WTC11 (cell line): ENCODE measurements at places on chromosomes 13 and 19. TPM values are rescaled to one million over a fixed set of nuclear protein-coding genes. Genes with fewer than 3 reads are reported as not detected.

DNA sequence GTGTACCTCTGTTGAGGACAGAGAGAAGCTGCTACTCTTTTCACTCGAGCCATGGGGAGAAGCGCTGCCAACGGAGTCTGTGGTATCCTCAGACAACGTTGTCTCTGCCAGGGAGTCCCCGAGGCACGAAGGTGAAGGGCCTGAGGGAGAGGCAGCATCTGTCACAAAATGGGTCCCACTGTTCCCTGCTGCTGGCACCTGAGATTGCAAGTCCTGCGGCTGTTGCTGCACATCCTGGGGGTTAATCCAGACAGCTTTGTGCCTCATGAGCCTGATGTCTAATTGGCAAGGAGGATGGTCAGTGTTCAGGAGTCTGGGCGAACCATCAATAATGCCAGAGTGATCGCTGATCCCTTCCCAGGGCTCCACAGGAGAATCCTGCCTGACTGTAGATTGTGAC is 15.0 kb downstream of the RUBCNL start:
- H3K27me3 ChIP-seq, result no peaks in the 10 kb centered on the region
- no peak overlapping the region for H3K4me3 ChIP-seq

DNA sequence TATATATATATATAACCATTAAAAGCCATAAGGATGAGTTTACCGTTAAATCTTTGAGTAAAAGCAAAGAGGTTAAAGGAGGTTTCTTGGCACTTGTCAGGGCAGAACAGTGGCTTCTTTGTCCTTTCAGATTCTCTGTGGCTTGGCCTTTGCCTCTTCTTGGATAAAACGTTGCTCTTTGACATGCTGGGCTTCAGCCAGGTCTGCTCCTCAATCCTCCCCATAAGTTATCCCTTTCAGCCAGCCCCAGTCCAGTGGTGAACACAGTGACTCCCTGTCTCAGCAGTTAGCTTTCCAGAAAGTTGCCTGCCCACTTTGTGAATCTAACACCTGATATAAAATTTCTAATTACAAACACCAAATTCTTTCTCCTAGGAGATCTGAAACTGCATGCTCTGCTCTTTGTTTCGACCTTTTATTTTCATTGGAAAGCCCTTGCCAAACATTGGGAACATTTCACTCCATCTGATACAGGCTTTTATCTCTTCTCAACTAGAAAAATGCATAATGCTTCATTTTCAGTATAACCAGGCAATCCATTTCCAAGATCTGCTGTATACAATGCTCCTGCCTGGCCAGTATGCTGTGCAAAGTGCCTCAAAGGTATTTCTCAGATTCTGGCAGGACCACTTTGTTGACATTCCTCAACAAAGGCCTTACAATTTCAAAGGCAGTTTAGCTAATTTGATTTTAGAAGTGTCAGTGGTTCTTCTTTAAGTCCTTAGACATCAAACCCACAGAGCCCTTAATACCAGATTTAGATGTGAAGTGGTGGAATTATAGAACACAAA is 16.2 kb upstream of the MED4 start:
- no peak for DNase-seq
- peaks cover 6% of the 10 kb centered on the region; the same call in 1 of the 2 replicates for H3K4me1 ChIP-seq
- H3K4me3 ChIP-seq, result no peak overlapping the region
- peaks cover 7% of the 10 kb centered on the region; the same call in 1 of the 2 replicates for H3K27me3 ChIP-seq
- no peaks in the 10 kb centered on the region for H3K36me3 ChIP-seq
- no peak overlapping the region for H3K27ac ChIP-seq

DNA sequence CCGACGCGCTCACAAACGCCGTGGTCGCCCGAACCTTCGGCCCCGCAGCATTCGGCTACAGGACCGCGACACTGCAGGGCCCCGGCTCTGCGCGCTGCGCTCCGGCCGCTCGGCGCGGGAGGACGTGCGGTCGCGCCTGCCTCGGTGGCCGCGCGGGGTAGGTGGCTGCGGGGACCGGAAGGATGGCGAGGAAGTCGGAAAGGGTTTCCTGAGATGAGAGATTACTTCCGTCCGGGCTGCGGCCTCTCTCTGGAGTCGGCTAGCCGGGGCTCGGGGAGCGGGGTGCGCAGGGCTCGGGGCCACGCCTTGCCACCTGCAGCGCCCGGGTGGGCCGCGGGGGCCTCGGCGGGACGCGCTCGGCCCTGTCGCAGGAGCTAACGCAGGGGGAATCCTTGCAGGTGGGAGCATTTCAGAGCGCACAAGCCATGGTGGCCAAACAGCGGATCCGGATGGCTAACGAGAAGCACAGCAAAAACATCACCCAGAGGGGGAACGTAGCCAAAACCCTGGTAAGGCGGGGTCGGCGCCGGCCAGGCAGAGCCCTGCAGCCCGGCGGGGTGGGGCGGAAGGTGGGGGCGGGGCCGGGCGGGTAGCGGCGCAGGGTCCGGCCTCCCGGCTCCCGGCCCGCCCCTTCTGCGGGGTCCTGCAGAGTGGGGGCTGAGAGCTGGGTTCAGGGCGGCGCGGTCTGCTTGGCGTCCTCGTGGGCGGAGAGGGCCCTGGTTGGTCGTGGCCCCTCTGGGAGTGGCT is at the start of gene SERP2:
SERP2 (plus strand) TSS at position 224 of the 747 bp plus-strand sequence; CDS start at position 426, 202 bp downstream.
- H3K4me1 ChIP-seq, result peaks cover 16% of the 10 kb centered on the region
- DNase-seq, result peak; percentile 77
- H3K27me3 ChIP-seq, result peaks cover 26% of the 10 kb centered on the region

GRCh38 chr19:49840736-49841249 is 10.2 kb upstream of the PTOV1 start:
- no peak overlapping the region for H3K4me3 ChIP-seq
- no peaks in the 10 kb centered on the region for H3K27me3 ChIP-seq
- peak overlapping the region; percentile 38 for H3K27ac ChIP-seq
- peaks cover 32% of the 10 kb centered on the region for H3K36me3 ChIP-seq
- no peak for DNase-seq
- H3K4me1 ChIP-seq, result no peaks in the 10 kb centered on the region

DNA sequence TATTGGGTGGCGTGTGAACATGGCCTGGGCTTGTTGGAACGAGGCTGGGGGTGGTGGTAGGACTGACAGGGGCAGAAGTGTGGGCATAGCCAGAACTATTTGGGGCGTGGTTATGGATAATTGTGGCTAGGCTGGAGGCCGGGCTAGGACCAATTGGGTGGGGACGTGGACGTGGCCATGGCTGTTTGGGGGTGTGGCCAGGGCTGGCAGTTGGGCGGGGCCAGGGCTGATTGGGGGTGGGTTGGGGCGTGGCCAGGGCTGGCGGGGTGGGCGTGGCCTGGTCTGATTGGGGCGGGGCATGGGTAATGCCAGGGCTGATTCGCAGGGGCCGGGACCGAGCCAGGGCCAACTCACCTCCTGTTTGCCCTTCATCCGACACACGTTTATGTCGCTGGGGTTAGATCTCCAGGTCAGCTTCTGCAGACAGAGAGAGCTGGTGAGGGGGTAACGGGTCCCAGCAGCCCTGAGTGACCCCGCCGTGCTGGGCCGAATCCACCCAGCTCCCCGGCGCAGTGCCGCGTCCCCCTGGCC is 2.8 kb downstream of the SEMA6B start:
- peaks cover 2% of the 10 kb centered on the region; the same call in 1 of the 2 replicates for H3K27me3 ChIP-seq
- H3K4me1 ChIP-seq, result peaks cover 9% of the 10 kb centered on the region

DNA sequence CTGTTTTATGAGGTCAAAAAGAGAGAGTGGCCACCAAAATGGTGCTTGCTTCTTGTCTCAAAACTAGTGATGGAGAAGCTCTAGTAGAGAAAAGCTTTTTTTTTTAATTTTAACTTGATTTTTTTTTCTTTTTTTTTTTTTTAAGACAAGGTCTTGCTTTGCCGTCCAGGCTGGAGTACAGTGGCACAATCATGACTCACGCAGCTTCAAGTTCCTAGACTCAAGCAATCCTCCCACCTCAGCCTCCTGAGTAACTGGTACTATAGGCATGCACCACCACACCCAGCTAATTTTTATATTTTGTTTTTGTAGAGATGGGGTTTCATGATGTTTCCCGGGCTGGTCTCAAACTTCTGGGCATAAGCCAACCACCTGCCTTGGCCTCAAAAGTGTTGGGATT is 279.0 kb downstream of the TBC1D4 start:
- H3K27me3 ChIP-seq, result no peaks in the 10 kb centered on the region
- DNase-seq, result no peak
- no peak overlapping the region for H3K27ac ChIP-seq
- H3K4me3 ChIP-seq, result no peak overlapping the region
- H3K36me3 ChIP-seq, result peaks cover 18% of the 10 kb centered on the region

- no peak overlapping the region for H3K4me3 ChIP-seq
- H3K4me1 ChIP-seq, result no peaks in the 10 kb centered on the region
Observed at GRCh38 chr13:92991692-92992091, 234.9 kb upstream of the GPC6 start.

GRCh38 chr13:29563941-29564340 is 31.5 kb downstream of the SLC7A1 start:
- H3K4me3 ChIP-seq, result no peak overlapping the region
- H3K36me3 ChIP-seq, result no peaks in the 10 kb centered on the region; the same call in 1 of the 2 replicates
- no peak for DNase-seq
- H3K27ac ChIP-seq, result peak overlapping the region; percentile 76; the same call in 1 of the 2 replicates

GRCh38 chr19:35267353-35267817 is 1.4 kb upstream of the USF2 start:
- peaks cover 38% of the 10 kb centered on the region for H3K36me3 ChIP-seq
- no peaks in the 10 kb centered on the region for H3K27me3 ChIP-seq
- peak overlapping the region; percentile 97 for H3K27ac ChIP-seq
- H3K4me3 ChIP-seq, result peak overlapping the region; percentile 84
- DNase-seq, result peak; percentile 42

- H3K36me3 ChIP-seq, result no peaks in the 10 kb centered on the region
- H3K4me1 ChIP-seq, result peaks cover 11% of the 10 kb centered on the region
- DNase-seq, result no peak
Observed at GRCh38 chr13:70662231-70662940, 554.1 kb upstream of the KLHL1 start.

- H3K27me3 ChIP-seq, result peaks cover 12% of the 10 kb centered on the region
- DNase-seq, result no peak
- 0 out of 2 replicates have a peak, but pooled peaks cover 6% of the 10 kb centered on the region for H3K4me1 ChIP-seq
- no peak overlapping the region for H3K27ac ChIP-seq
Observed at GRCh38 chr19:6022570-6023064, 44.7 kb upstream of the RANBP3 start.

DNA sequence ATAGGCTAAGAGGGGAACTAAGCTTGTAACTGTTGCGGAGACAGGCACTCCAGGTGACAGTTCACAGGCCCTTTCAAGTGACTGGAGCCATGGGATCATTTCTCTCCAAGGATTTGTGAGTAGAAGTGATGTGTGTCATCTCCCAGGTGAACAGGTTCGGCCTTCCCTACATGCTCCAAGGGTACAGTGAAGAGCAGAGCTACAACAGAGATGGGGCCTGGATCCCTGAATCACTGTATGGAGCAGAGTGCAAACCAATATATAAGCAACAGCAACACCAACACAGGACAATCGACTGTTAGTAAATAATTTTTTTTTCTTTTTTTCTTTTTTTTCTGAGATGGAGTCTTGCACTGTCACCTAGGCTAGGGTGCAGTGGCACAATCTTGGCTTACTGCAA is 15.0 kb downstream of the ZSCAN18 start:
- peaks cover 17% of the 10 kb centered on the region for H3K36me3 ChIP-seq
- no peaks in the 10 kb centered on the region for H3K4me1 ChIP-seq
- H3K27ac ChIP-seq, result no peak overlapping the region
- peaks cover 9% of the 10 kb centered on the region for H3K27me3 ChIP-seq
- no peak for DNase-seq

- H3K27me3 ChIP-seq, result no peaks in the 10 kb centered on the region; the same call in 1 of the 2 replicates
- no peaks in the 10 kb centered on the region for H3K4me1 ChIP-seq
- H3K36me3 ChIP-seq, result peaks cover 3% of the 10 kb centered on the region
- no peak overlapping the region for H3K27ac ChIP-seq
Observed at GRCh38 chr13:97945342-97945741, 8.1 kb upstream of the IPO5 start.

- H3K36me3 ChIP-seq, result no peaks in the 10 kb centered on the region
- H3K4me1 ChIP-seq, result peaks cover 41% of the 10 kb centered on the region
- no peak for DNase-seq
- peaks cover 15% of the 10 kb centered on the region for H3K27me3 ChIP-seq
- H3K27ac ChIP-seq, result no peak within 1 kb of the TSS; the same call in 1 of the 2 replicates
Observed at GRCh38 chr19:43780706-43781525, at the start of gene KCNN4. Gene KCNN4, minus strand, starts transcription at chr19:43780973. Its CDS starts 112 bp downstream, at chr19:43780861.

DNA sequence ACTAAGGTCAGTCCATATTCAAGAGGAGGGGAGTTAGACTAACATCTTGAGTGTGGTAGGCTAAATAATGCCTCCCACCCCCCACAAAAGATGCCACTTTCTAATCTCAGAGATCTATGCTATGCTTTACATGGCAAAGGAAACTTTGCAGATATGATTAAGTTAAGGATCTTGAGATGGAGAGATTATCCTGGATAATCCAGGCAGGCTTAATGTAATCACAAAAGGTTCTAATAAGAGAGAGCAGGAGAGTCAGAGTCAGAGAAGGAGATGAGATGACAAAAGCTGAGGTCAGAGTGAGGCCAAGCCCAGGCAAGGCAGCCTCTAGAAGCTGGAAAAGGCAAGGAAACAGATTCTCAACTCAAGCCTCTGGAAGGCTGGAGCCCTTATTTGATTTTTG is 1011.6 kb downstream of the PCDH9 start:
- peaks cover 22% of the 10 kb centered on the region for H3K4me1 ChIP-seq
- peaks cover 81% of the 10 kb centered on the region for H3K27me3 ChIP-seq
- H3K27ac ChIP-seq, result no peak overlapping the region
- H3K36me3 ChIP-seq, result no peaks in the 10 kb centered on the region
- no peak overlapping the region for H3K4me3 ChIP-seq

- no peaks in the 10 kb centered on the region for H3K36me3 ChIP-seq
- H3K27ac ChIP-seq, result peak overlapping the region; percentile 51; the same call in 1 of the 2 replicates
- no peaks in the 10 kb centered on the region for H3K27me3 ChIP-seq
- peaks cover 61% of the 10 kb centered on the region for H3K4me1 ChIP-seq
- no peak overlapping the region for H3K4me3 ChIP-seq
- no peak for DNase-seq
Observed at GRCh38 chr13:47039106-47039505, 142.3 kb upstream of the HTR2A start.

DNA sequence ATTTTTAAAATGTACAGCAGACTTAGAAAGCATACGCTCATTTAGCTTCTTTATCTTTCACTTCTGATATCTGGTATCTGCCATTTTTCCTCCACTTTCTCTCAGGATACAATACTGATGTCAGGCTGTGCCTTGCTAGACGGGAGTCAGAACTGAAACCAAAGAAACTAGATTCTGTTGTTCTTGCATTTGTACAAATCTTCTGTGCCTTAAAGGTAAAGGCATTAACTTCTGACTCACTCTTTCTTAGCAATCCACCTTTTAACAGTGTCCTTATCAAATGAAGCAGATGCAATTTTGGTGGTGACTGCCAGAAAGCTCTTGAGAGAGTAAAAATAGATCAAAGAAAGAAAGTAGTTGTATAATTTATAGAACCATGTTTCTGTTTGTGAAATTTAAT is 370.4 kb downstream of the PCDH20 start:
- no peak overlapping the region for H3K4me3 ChIP-seq
- peaks cover 25% of the 10 kb centered on the region for H3K4me1 ChIP-seq
- H3K36me3 ChIP-seq, result no peaks in the 10 kb centered on the region

Gene CCDC70
- total RNA-seq, result not detected in 3 replicates

Gene POLR2I
- 161 to 177 TPM (median 165 TPM) in 3 replicates for total RNA-seq

Gene CD37
- 0.27 to 1.6 TPM (median 1.2 TPM) in 3 replicates for total RNA-seq

Gene PCDH20
- 1.3 to 1.4 TPM (median 1.3 TPM) in 3 replicates for total RNA-seq

Gene KPNA3
- 44.2 to 47.6 TPM (median 44.4 TPM) in 3 replicates for total RNA-seq

Gene UBE2L5
- 0.13 TPM in 1 of 3 replicates, not detected in the others for total RNA-seq

Gene TINCR
- total RNA-seq, result 0.60 to 0.85 TPM (median 0.76 TPM) in 3 replicates

Gene MEIS3
- total RNA-seq, result 38.5 to 51.1 TPM (median 48.4 TPM) in 3 replicates

Gene FPR2
- 0.30 to 0.71 TPM (median 0.31 TPM) in 3 replicates for total RNA-seq

Gene CLEC17A
- 0.14 TPM in 1 of 3 replicates, not detected in the others for total RNA-seq

Gene MIR17HG
- total RNA-seq, result 33.4 to 37.1 TPM (median 36.7 TPM) in 3 replicates
